H7 (cell line): ENCODE measurements at places on chromosomes 13 and 19. TPM values are rescaled to one million over a fixed set of nuclear protein-coding genes. Genes with fewer than 3 reads are reported as not detected.

DNA sequence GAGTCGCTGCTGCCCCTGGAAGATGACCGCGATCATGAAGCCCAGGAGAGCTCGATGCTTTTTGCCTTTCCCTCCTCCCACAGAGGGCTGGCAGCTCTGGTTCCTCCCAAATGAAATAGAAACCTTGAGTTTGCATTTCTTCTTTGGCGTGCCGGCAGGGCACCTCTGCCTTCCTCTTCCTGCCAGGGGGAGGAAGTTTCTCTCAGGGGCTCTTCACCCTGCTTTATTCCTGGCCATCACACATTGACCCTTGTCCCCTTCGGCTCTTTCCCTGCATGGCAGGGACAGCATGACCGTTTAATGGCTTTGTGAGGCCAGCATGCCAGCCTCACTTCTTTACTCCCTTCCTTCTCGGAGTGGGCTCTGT is 47.9 kb downstream of the ACTN4 start:
- peak; percentile 39 for DNase-seq

GRCh38 chr13:62635161-62635560 is 1219.5 kb upstream of the PCDH20 start:
- DNase-seq, result no peak

GRCh38 chr13:48909056-48909389 is 66.7 kb upstream of the FNDC3A start:
- DNase-seq, result no peak

DNA sequence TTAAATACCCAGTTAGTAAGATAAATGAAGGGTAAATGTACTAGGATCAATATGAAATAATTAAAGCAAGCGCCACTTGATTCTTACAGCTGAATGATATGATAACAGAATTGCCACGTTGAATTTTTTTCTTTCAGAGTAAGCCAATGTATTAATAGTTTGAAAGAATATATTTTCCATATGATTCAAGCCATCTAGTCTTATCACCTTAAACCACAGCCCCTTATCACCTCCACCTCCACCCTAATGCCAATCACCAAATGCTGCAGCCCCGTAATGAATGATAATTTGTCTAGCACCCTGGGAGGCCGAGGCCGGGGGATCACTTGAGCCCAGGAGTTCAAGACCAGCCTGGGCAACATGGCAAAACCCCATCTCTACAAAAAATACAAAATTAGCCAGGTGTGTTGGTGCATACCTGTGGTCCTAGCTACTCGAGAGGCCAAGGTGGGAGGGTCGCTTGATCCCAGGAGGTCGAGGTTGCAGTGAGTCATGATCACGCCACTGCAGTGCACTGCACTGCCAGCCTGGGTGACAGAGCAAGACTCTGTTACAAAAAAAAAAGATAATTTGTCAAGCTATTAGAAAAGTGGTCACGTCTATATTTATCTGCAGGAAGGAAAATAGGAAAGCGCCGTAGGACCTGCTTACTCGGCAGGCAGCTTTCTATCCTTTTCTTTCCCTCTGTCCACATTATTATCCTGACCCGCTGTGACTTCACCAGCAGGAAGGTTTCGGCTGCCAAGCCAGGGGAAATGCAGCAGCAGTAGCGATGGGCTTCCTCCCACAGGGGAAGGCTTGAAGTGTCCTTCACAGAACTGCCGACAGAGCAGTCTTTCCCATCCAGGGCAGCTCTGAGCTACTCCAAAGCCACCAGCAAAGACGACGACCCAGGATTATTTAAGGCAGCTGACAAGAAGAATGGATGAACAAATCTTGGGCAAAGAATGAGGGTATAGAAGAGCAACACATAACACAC is 19.7 kb upstream of the CLN5 start:
- no peak for DNase-seq

- peak; percentile 73 for DNase-seq
These were observed 57.8 kb downstream of the IER2 start for GRCh38 chr19:13207846-13208671.

DNA sequence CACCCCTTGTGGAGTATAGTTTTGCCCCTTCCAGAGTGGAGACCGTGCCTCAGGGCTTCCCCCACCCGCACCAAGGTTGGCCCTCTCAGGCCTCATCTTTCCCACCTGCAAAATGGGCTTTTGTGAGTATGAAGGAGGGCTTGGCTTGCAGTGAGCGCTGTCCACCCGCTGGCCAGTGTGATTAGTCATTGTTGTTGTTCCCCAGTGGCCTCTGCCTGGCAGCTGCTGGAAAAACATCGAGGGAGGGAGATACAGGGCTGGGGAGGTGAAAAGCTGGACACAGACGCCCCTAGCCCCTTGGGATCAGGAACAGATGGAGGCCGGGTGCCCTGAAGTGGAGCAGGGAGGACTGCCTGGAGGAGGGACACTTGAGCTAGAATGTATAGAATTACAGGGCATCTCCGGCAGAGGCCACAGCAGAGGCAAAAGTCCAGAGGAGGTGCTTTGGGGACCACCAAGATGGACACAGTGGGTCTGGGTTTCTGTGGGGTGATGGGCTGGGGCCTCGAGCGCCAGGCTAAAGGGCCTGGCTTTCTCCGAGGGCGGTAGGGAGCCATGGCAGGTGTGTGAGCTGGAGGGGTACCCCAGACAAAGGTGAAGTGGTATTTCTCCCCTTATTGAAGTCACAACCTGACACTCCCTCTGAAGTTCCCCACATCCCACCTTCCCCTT is 3.9 kb upstream of the IL12RB1 start:
- peak; percentile 21 for DNase-seq

GRCh38 chr13:110400786-110401533 is 93.9 kb downstream of the COL4A2 start:
- DNase-seq, result no peak

DNA sequence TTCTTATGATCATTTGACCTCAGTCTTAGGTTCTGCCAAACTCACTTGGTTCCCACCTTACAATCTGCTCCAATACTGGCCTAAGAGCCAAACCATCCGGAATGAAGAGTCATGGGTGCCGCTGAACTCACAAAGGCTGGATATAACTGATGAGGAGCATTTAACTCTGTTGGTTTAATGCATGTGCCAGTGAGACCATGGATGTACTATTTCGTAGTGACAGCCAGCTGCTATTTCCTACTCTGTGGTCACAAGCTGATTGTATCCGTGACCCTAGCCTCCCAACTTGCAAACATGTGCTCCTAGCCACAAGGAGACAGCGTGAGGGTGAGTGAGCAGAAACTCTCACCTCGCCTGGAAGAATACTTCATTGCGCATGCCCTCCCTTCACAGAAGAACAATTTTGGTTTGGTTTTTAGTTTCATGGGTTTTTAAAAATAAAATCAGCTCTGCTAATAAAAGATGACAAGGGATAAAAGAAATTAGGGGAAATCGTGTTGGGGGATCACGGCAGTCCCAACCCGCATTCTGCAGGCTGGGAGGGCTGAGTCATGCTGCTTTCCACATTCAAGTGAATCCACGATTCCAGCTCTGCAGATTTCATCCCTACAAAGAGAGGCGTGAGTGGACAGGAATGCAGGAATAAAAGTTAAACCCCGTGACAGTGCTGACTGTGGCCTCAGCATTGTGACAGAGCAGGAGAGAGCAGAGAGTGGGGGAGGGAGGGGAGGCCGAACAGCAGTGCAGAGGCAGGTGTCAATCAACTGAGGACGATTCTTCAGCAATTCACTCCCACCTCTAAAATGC is 66.8 kb upstream of the RAP2A start:
- DNase-seq, result no peak

GRCh38 chr19:8396563-8397203 is 6.5 kb downstream of the RAB11B start:
- peak; percentile 94 for DNase-seq

GRCh38 chr19:53945441-53945840 is 17.3 kb upstream of the CACNG8 start:
- DNase-seq, result peak; percentile 75

GRCh38 chr13:36728006-36728405 is 54.2 kb downstream of the SERTM1 start:
- no peak for DNase-seq

GRCh38 chr13:62847520-62847919 is 1431.9 kb upstream of the PCDH20 start:
- no peak for DNase-seq

The SPRY2 gene
- 58.5 and 60.6 TPM in 2 replicates for total RNA-seq

The THSD1 gene
- total RNA-seq, result 0.07 TPM in 2 replicates

The TEX101 gene
- total RNA-seq, result not detected in 2 replicates

The ZNF585A gene
- total RNA-seq, result 0.03 TPM in 1 of 2 replicates, not detected in the other

The SLC8A2 gene
- 6.7 and 10.3 TPM in 2 replicates for total RNA-seq

The CEACAM3 gene
- not detected in 2 replicates for total RNA-seq

The LMTK3 gene
- 3.0 and 3.6 TPM in 2 replicates for total RNA-seq

The TTYH1 gene
- 13.4 and 17.7 TPM in 2 replicates for total RNA-seq

The OSCAR gene
- total RNA-seq, result 0.66 and 1.8 TPM in 2 replicates
